ENCODE measurements at places on chromosomes 6 and 20. TPM values are rescaled to one million over a fixed set of nuclear protein-coding genes. Genes with fewer than 3 reads are reported as not detected.

- no peak for DNase-seq
- peaks cover 7% of the 10 kb centered on the region for H3K4me1 ChIP-seq
- no peak overlapping the region for H3K4me3 ChIP-seq
Measured at GRCh38 chr6:36928547-36928918, 26.0 kb upstream of the PI16 start.

Gene PNPLA1
- total RNA-seq, result 0.26 TPM

Gene HLA-DQB2
- total RNA-seq, result not detected

DNA sequence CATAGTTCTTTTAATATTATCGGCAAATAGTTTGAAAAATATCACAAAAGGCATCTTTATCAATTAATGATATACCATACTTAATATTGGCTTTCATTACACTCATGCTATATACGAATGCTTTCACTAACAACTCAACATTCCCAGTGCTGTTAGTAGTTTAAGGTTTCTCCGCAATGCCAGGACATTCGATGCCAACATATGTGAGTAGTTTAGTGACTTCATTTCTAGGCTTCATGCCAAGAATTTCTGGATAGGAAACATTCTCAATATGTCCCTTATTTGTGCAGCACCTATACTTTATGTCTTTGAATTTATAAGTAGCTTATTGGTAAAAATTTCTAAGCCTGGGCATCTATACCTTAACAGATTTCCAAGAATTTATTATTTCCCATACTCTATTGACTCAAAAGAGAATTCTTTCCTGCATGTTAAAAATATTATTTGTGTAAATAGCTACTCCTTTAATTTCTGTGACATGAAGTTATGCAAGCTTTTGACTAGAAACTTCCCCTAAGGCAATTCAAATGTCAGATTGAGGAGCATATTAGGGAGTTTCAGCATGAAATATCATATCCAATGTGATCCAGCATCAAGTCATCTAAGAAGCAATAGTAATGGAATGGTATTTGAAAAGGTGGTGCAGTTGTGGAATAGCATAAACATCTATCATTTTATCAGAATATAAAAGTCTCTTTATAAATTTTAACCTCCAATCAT, 236.0 kb upstream of the STXBP5 start:
- H3K27ac ChIP-seq, result no peak overlapping the region
- H3K4me3 ChIP-seq, result no peak overlapping the region
- peaks cover 5% of the 10 kb centered on the region for H3K4me1 ChIP-seq
- DNase-seq, result peak; percentile 71

Gene BTN3A1
- total RNA-seq, result 14.8 TPM

Gene SLC35F1
- total RNA-seq, result 8.3 TPM

Gene MYL9
- total RNA-seq, result 0.11 TPM

DNA sequence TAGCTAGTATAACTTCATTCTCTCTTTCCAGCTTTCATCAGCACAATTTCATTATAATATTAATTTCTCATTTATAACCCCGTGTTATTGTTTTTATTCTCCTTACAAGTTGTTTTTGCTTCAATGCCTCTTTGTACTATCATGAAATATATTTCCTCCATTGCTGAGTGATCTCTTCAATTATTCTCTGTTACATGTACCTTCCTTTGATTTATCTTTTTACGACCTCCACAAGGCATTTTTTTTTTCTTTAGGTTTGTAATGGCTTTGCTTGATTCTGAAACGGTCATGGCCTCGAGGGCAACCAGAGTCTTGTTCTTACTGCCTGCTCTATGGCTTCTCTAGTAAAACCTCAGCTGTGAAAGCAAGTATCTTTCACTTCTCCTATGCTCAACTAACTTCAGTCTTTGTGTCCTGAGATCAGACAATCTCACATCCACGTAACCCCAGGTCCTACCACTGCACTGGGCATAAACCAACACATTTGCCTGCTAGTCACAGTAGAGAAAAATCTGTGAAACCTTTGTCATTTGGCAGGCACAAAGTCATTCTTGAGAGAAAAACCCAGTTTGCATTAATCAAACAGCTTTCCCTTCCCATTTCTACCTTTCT, 119.9 kb downstream of the UST start:
- no peak for DNase-seq
- H3K4me1 ChIP-seq, result no peaks in the 10 kb centered on the region
- no peaks in the 10 kb centered on the region for H3K27me3 ChIP-seq
- no peak overlapping the region for H3K4me3 ChIP-seq
- H3K27ac ChIP-seq, result no peak overlapping the region
- H3K36me3 ChIP-seq, result no peaks in the 10 kb centered on the region

Gene SPATS1
- total RNA-seq, result not detected

Gene BAG2
- 21.4 TPM for total RNA-seq

Gene PGK2
- total RNA-seq, result not detected

DNA sequence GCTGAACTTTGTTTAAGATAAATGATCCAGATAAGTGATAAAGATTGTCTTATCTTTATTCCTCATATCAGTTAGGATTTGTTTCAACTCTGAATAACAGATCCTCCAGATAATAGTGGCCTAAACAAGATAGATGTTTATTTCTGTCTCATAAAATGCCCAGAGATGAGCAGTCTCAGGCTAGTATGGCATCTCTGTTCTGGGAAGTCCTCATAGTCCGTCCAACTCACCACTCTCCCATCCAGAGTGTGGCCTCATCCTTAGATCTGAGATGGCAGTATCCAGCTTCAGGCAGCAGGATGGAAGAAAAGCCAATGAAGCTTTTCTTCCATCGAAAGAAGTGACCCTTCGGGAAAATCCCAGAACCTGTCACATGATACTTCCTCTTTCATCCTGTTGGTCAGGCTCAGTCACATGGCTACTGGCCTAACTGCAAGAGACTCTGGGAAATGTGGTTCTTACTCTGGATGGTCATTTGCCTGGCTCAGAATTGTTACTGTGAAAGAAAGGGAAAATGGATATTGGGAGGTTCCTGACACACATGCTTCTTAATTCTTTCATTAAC, 29.4 kb upstream of the TAGAP start:
- H3K36me3 ChIP-seq, result no peaks in the 10 kb centered on the region
- no peak overlapping the region for H3K27ac ChIP-seq
- H3K27me3 ChIP-seq, result peaks cover 5% of the 10 kb centered on the region
- DNase-seq, result peak; percentile 44
- no peaks in the 10 kb centered on the region for H3K4me1 ChIP-seq

Gene LTB
- total RNA-seq, result not detected

- no peaks in the 10 kb centered on the region for H3K27me3 ChIP-seq
- no peak overlapping the region for H3K4me3 ChIP-seq
- no peak for DNase-seq
- H3K36me3 ChIP-seq, result peaks cover 22% of the 10 kb centered on the region
Measured at GRCh38 chr6:33770124-33770832, 18.7 kb downstream of the LEMD2 start.

DNA sequence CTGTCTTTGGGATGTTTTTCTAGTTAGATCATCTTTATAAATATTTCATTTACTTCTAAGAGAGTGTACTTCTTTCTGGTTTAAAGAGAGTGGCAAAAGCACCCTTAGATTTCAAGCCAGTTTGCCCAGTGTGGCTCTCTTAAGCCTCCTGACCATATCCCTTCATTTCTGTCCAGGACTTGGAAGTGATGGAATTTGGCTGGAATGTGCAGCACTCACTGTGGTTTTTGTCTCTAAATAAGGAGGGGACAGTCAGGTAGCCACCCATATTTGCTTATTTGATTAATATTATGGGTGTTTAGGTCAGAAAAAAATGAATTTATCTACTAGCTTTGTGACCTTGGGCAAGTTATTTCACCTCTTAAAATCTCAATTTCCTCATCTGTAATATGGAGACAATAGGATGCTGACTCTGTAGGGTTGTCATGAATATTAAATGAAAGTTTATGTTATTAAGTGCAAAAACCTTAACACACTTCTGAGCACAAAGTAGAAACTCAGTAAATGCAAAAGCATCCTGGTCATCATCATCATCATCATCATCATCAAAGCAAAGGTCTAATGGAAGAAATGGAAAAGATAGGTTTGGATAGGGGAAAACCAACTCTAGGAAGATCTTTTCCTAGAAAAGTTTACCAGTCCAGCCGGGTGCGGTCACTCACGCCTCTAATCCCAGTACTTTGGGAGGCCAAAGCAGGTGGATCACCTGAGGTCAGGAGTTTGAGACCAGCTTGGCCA, 3.1 kb downstream of the CRYBG1 start:
- no peak overlapping the region for H3K27ac ChIP-seq
- DNase-seq, result no peak
- H3K36me3 ChIP-seq, result no peaks in the 10 kb centered on the region
- peaks cover 7% of the 10 kb centered on the region for H3K4me1 ChIP-seq
- H3K4me3 ChIP-seq, result no peak overlapping the region
- H3K27me3 ChIP-seq, result peaks cover 22% of the 10 kb centered on the region

Gene CTAGE9
- total RNA-seq, result not detected

GRCh38 chr20:3309226-3309625, 70.2 kb upstream of the SLC4A11 start:
- no peak overlapping the region for H3K4me3 ChIP-seq
- no peak for DNase-seq
- no peaks in the 10 kb centered on the region for H3K27me3 ChIP-seq
- H3K36me3 ChIP-seq, result peaks cover 6% of the 10 kb centered on the region

Gene ENPP5
- not detected for total RNA-seq

Gene NKAIN4
- not detected for total RNA-seq

Gene NOX3
- total RNA-seq, result not detected

GRCh38 chr6:163999475-164000125, 585.1 kb downstream of the QKI start:
- H3K27ac ChIP-seq, result no peak overlapping the region
- no peak for DNase-seq
- no peaks in the 10 kb centered on the region for H3K36me3 ChIP-seq
- H3K27me3 ChIP-seq, result no peaks in the 10 kb centered on the region

Gene ZSCAN26
- 19.9 TPM for total RNA-seq

DNA sequence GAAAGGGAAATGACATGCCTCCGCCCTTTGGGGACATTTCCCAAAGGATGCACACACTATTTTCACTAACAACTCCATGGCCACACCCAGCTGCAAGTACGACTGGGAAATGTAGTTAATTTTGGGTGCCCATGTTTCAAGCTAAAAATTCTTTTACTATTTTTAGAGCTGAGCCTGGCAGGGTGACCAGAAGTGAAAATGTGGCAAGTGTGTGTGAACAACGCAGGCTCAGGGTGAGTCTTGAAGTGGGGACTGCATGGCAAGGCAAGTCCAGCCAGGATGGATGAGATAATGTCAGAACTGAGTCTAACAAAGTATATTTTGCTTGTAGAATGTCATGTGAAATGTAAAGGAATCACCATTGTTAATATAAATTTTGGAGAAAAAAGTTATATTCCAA, 17.0 kb upstream of the CD109 start:
- H3K36me3 ChIP-seq, result no peaks in the 10 kb centered on the region
- H3K4me3 ChIP-seq, result no peak overlapping the region
- no peak overlapping the region for H3K27ac ChIP-seq
- DNase-seq, result no peak
- H3K27me3 ChIP-seq, result no peaks in the 10 kb centered on the region

- H3K4me3 ChIP-seq, result no peak overlapping the region
- no peak for DNase-seq
- H3K4me1 ChIP-seq, result no peaks in the 10 kb centered on the region
- no peak overlapping the region for H3K27ac ChIP-seq
- peaks cover 47% of the 10 kb centered on the region for H3K27me3 ChIP-seq
Measured at GRCh38 chr20:16714751-16715150, 15.1 kb upstream of the SNRPB2 start.

DNA sequence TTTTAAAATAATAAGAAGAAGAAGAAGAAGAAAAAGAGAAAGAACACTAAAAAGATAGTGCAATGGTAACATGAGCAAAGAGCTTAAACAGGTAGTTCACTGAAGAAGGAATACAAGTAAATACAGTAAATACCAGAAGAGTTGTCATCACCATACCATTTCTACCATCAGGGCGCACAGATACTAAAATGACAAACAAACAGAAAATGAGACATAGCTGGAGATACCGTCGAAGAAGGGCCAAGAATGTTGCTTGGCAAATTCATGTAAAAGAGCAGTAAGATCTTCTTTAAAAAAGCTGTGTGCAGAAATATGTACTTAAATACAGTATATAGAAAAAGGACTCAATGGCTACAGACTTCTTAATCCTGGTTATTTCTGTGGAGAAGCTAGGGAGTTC, 20.7 kb upstream of the TFAP2C start:
- H3K4me1 ChIP-seq, result no peaks in the 10 kb centered on the region
- no peak overlapping the region for H3K27ac ChIP-seq
- no peak for DNase-seq
- no peak overlapping the region for H3K4me3 ChIP-seq
- H3K27me3 ChIP-seq, result no peaks in the 10 kb centered on the region

DNA sequence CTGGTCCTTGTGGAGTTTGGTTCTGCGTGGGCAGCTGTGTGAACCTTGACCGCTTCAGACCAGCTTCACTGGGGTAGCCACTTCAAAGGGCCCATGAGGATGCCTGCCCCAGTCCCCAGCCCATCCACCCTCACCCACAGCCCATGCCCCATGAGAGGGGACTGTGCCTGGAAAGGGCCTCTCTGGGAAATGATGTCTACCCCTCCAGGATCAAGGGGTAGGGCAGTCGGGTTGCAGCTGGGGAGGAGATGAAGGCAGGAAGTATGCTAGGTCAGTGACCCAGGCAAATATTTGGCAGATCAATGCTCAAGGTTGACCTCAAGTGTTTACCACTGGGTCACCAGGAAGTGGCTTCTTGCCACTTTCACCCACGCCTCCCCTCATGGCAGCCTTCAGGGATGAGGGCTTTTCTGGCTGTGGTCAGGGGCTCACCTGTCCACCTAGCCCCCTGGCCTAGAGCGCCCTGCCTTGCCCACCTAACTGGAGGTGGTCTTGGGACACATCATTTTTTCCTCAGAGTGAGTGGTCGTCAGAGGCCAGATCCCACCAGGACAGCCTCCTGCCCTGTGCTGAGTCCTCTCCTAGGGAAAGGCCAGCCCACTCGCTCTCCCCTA, 109.5 kb downstream of the SNX5 start:
- DNase-seq, result no peak
- no peaks in the 10 kb centered on the region for H3K27me3 ChIP-seq
- no peaks in the 10 kb centered on the region for H3K36me3 ChIP-seq
- no peaks in the 10 kb centered on the region for H3K4me1 ChIP-seq

Gene LY6G6D
- total RNA-seq, result not detected

GRCh38 chr20:59850018-59850641, 83.3 kb downstream of the SYCP2 start:
- no peaks in the 10 kb centered on the region for H3K4me1 ChIP-seq
- peaks cover 19% of the 10 kb centered on the region for H3K27me3 ChIP-seq
- peak; percentile 57 for DNase-seq
- no peaks in the 10 kb centered on the region for H3K36me3 ChIP-seq
- H3K4me3 ChIP-seq, result no peak overlapping the region

Gene FAM83D
- total RNA-seq, result 74.0 TPM

GRCh38 chr6:12656906-12657305, 59.7 kb upstream of the PHACTR1 start:
- peak; percentile 20 for DNase-seq
- no peaks in the 10 kb centered on the region for H3K4me1 ChIP-seq
- no peak overlapping the region for H3K4me3 ChIP-seq
- no peaks in the 10 kb centered on the region for H3K36me3 ChIP-seq
- H3K27ac ChIP-seq, result no peak overlapping the region

GRCh38 chr6:96659084-96659845, 96.3 kb downstream of the FHL5 start:
- DNase-seq, result no peak
- no peaks in the 10 kb centered on the region for H3K27me3 ChIP-seq
- no peak overlapping the region for H3K27ac ChIP-seq
- no peak overlapping the region for H3K4me3 ChIP-seq
- H3K36me3 ChIP-seq, result no peaks in the 10 kb centered on the region
